ENCODE measurements at places on chromosomes 1 and 21.

- no peak for DNase-seq
These were observed 769 bp downstream of the NTPCR start for GRCh38 chr1:232951180-232951579.

DNA sequence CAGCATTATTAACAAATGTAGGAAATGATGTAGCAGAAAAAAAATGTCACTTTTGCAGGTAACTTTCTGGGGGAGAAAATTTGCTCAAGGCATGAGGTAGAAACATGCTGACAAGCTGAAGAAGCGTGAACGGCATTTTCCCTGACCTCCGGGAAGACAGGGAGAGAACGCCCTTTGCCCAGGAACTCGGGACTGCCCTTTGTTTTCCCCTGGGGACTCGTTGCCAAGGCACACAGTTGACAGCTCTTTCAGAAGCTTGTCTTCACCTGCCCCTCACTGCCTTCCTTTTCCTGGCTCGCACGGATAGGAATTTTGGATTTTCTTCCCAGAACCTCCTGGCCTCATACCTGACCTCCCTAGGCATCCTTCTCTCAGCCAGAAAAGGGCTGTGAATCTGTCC lies 52.7 kb upstream of the COA6 start:
- DNase-seq, result no peak

DNA sequence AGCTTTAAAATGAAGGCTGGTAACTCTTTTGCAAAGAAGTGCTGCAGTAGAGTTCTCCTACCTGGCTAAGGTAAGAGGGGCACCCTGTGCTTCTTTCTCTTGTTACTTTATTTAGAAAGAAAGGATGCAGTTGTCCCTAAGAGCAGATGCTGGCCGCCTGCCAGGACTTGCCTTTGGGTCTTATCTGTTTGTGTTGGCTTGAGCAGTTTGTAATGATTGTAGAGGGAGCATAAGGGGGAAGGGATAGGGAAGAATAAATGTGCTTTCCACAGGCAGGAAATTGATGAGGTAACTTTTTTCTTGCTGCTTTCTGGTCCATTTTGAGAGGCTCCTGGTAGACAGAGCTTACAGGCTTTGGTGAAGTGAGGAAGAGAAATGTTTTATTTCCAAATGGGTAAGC lies 229.6 kb downstream of the HHAT start:
- no peak for DNase-seq

DNA sequence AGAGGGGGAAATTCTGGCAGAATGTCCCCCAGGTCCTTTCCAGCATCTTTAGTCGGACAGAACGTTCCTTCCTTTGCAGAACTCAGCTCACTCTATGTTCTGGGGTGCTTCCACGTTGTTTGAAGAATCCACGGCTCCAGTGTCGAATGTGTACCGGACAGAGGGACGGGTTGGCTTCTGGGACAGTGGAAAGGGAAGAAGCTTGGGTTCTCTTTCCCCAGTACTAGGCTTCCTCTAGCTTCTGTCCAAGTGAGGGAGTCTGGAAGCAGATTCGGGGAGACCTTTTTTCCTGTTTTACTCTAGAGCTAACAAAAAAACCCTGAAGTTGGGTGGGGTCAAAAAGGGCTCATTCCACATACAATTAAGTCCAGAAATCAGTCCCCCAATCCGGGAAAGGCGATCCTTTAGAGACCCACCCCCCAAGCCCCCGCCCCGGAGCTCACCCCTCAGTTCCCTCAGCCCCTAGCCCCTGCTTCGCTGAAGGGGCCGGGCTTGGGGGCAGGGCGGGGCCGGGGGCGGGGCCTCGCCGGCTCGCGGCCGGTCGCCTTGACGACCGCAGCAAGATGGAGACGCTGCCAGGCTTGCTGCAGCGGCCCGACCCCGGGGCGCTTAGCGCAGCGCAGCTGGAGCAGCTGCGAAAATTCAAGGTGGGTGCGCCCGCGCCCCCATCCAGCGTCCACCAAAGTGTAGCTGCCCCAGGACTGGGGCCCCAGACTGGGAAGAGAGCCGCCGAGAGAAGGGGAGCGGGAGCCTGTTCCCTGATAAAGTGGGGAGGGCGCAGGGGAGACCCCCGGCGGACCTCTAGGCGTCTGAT lies at the start of gene RIIAD1:
RIIAD1 (plus strand) TSS at position 549 of the 814 bp plus-strand sequence; CDS start at position 564, 15 bp downstream.
- DNase-seq, result no peak

DNA sequence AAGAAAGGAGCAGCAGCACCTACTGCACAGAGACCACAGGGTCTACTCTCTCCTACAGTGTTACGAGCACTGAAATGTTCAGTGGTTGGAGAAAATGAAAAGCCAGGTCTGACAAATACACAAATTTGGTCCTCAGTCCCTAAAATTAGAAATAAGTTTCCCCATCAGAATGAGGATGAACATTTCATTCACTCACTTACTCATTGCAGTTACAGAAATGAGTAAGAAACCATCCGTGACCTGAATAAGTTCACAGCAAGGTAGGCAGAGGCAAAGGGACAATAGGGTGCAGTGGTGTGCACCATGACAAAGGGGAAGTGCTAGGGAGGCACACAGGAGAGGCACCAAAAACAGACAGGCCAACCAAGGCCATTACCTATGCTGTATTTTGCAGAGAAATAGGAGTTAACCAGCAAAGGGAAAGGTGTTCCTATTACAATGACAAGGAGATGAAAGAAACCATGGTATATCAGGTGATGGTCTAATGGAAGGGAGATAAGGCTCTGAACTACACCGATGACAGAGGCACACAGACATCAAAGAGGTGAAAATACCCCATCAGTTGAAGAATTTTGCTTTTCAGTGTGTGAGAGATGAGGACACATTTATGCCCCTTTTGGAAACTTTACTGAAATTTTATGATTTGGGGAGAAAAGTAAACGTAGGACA lies 29.4 kb downstream of the VAV3 start:
- no peak for DNase-seq

DNA sequence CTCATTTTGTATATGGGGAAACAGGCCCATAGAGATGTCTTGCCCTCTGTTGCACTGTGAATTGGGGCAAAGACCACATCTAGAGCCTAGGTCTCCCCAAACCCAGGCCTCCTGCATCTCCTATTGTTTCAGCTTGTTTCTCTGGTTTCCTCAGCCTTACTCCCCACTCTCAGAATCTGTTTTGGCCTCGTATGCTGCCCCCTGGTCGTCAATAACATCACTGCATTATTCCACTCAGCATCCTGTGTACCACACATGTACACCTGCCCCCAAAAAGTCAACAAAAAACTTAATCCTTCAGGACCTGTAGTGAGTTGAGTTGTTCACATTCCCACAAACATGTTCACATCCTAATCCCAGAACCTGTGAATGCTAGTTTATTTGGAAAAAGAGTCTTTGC lies 184.8 kb downstream of the BRINP2 start:
- no peak for DNase-seq

- DNase-seq, result no peak
These were observed 385.8 kb downstream of the NTNG1 start for GRCh38 chr1:107526524-107527198.

DNA sequence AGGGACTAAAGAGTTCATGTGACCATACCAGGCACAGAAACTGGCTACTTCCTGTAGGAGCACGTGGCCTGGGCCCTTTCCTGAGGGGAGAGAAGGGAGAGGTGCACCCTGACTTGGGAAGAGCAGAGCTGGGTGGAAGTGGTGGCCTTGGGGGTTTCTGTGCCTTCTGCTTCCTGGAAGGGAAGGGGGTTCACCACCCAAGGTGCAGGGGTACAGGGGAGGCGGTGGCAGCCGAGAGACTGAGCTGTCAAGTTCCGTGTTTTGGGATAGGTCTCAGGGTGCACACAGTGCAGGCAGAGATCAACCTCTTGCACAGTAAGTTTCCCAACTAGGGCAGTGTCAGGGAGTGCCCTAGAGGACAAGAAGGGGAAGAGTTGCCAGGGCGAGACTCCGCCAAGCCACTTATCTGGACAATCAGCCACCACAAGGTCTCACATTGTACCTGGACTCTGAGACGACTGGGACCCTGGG lies 10.1 kb downstream of the HECTD3 start:
- DNase-seq, result no peak

- DNase-seq, result no peak
These were observed 144.0 kb downstream of the PGBD5 start for GRCh38 chr1:230282157-230282556.

- DNase-seq, result no peak
These were observed 959 bp downstream of the CD58 start for GRCh38 chr1:116569776-116570357.

DNA sequence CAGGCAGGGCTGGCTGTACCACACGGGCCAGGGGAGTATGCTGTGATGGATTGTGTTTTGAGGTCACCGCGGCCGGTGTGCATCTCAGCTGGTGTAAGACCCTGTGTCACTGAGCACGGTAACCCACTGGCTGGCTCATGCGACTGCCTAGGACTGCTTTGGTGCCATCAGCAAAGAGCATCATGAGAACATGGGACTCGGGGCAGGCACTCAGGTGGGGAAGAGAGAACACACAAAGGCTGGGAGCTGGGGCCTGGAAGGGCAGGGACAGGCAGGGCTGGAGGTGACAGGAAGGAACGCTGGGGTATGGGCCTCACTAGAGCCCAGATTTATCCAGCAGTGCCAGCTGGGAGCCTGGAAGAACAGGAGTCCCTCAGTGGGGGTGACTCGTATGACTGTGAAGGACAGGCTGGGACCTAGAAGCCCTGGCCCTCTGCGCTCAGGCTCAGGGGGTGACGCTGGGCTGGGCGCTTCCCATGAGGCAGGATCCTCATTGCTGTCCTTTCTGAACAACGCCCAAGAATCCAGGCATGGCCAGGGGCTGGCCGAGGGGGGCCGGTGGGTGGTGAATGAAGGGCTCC lies 210.4 kb upstream of the VAMP3 start:
- no peak for DNase-seq

DNA sequence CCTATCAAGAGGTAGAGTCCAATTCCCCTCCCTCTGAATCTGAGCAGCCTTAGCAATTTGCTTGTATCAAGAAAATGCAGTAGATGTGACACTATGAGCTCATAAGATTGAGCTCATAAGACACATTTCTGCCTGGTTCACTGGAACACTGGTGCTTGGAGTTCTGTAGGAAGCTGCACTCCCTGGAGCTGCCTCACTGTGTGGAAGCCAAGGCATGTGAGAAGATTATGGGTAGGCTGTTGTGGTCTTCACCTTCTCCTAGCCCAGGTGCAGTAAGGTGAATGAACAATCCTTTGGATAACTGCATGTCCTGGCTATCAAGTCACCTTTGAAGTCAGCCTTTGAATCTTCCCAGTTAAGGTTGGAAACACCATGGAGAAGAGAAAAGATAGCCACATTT lies 67.3 kb downstream of the PLPPR5 start:
- no peak for DNase-seq

- DNase-seq, result no peak
These were observed 57.0 kb upstream of the PRDM2 start for GRCh38 chr1:13643017-13643416.

DNA sequence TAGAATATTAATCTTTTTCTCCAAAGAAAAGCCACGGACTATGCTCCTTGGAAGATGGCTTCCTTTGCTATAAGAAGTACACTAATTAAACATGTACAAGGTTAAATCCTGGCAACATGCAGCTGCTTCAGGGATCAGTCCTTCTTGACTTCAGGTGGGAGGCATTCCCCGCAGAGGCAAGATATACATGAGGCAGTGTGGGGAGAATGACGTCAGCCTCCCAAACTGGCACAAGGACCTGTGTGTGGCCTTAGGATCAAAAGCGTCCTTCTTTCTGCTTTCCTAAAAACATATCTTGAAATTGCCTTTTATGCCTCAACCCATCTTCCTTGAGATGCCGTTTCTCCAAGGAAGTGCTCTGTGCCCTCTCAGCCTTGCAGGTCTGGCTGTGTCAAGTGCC lies 90.3 kb downstream of the WLS start:
- no peak for DNase-seq

DNA sequence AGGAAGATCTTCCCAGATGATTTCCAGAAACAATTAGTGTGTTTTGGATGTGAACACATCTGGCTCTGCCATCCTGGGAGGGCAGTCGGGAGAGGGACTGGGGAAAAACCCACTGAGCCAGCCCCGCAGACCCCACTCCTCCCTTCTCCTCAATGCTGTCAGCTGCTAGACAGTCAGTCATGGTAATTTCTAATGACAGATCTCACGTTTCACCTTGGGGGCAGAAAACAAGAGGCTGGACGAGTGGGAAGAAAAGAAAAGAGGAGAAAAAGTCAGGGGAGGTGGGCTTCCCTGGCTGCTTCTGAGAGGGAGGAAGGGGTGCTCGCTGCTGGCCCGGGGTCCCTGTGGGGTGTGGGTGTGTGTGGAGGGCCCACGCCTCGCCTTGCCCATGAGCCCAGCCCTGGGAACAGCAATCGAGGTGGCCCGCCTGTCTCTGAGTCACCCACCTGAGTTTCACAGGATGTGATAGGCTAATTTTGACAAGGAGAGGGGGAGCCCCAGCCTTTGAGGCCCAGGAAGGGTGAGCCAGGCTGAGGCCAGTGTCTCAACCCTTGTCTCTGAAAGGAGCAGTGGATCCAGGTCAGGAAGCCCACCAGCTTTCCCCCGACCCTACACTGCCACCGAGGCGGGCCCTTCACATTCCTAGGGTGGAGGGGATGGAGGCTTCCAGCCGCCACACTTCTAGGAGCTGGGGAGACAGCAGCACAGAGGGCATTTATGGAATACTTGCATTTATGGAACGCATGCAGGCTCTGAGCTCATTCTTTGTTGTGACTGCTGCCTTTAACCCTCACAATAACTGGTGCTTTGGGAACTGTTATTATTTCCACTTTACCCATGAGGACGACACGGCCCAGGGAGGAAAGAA lies 49.1 kb upstream of the IFNLR1 start:
- no peak for DNase-seq

- no peak for DNase-seq
These were observed 25.9 kb upstream of the DNAJC11 start for GRCh38 chr1:6727535-6727934.

DNA sequence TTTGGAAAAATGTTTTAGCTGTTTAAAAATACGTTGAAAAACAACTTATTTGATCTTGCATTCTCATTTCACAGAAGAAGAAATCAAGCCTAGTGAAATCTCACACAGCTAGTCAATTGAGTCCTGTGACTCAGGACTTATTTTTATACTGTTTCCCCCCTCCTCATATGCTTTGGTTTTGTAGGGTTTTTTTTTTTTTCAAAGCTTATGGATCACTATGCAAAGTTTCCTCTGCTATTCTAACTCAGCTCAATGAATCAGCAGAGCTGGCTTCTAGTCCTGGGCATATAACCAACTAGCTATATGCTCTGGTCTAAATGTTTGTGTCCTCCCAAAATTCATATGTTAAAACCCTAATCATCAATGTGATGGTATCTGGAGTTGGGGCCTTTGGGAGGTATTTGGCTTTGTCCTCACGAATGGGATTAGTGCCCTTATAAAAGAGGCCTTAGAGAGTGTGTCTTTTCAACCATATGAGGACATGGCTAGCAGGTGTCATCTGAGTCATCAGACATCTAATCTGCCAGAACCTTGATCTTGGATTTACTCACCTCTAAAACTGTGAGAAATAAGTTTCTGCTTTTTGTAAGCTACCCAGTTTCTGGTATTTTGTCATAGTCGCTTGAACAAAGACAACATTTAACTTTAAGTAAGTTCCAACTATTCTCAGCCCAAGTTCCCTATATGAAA lies 317.2 kb upstream of the C1orf87 start:
- no peak for DNase-seq

All from AG09319 (cell line).